ENCODE measurements at places on chromosomes 11 and 22. TPM values are rescaled to one million over a fixed set of nuclear protein-coding genes. Genes with fewer than 3 reads are reported as not detected.

DNA sequence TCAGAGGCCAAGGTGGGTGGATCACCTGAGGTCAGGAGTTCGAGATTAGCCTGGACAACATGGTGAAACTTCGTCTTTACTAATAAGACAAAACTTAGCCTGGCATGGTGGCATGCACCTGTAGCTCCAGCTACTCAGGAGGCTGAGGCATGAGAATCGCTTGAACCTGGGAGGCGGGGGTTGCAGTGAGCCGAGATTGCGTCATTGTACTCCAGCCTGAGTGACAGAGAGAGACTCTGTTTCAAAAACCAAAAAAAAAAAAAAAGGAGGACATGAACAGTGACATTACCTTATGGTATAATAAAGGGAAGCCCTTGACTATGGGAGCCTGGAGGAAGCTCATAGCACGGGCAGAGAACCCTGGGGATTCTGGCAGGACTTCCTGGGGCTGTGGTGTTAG is 16.5 kb upstream of the PLEKHB1 start:
- DNase-seq: no peak

GRCh38 chr11:85947431-85948272 is 92.5 kb downstream of the CCDC83 start:
- peak; percentile 22 for DNase-seq

DNA sequence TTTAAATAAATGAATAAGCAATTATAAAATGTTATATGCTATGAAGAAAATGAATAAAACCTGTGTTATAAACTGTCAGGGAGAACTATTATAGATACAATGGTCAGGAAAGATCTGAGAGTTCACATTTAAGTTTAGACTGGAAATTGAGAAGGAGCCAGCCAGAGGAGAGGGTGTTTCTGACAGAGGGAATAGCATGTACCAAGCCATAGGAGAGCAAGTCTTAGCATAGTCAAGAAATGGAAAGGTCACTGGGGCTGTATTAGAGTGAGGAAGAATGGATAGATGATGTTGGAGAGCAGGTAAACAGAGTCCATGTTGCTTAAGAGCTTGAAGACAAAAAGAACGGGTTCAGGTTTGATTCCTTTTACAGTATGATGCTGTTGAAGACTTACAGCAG is 87.4 kb downstream of the FAM83F start:
- no peak for DNase-seq

GRCh38 chr11:17779861-17780594 is 45.4 kb downstream of the KCNC1 start:
- DNase-seq: no peak

- no peak for DNase-seq
Measured at GRCh38 chr22:49803134-49803533, 24.5 kb downstream of the BRD1 start.

DNA sequence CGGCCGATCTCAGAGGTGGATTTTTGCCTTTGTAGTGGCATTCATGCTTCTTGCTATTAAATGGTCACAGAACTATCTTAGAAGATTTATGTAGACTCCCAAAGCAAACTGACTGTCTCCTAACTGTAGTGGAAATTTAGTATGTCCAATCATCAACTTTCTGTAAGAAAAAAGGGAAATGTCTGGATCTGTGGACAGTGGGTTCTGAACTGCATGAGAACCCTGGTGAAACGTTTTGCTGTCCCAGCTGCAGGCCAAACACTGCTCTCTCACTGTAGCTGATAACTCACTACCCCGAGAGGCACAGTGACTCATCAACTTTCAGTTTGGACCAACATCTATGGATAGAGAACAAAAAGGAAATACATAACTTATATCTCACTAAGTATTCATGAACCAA is 387.1 kb downstream of the SOX6 start:
- DNase-seq: peak; percentile 84

- peak; percentile 85 for DNase-seq
Measured at GRCh38 chr11:44634401-44635281, 69.2 kb downstream of the CD82 start.

Gene RHBDD3
- 14.1 TPM for total RNA-seq

DNA sequence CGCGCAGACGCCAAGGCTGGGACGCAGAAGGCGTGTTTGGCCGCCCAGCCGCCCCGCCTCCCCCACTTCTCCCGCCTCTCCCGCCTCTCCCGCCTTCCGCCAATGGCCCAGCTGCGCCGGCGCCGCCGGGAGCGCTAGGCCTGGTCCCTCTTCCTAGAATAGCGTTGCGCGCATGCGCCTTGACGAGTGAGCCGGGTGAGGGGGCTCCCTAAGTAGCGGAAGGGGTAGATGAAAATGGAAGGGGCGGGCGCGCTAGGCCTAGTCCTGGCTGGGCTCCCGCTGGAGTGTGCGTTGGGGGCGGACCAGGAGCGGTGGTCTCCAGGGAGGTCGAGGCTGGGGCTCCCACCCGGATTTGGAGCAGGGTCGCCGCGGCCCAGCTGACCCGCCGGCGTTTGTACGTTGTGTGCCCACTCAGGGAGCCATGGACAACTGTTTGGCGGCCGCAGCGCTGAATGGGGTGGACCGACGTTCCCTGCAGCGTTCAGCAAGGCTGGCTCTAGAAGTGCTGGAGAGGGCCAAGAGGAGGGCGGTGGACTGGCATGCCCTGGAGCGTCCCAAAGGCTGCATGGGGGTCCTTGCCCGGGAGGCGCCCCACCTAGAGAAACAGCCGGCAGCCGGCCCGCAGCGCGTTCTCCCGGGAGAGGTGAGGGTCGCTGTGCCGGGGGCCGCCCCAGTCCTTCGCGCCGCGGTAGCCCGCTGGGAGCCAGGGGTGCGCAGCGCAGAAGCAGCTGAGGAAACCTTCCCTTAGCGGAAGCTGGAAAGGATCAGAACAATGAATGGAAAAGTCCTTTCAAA is at the start of gene AKIP1:
Gene AKIP1, plus strand, starts transcription at position 161 of the 795 bp plus-strand sequence. Its CDS starts 261 bp downstream, at position 422.
- peak; percentile 96 for DNase-seq

- no peak for DNase-seq
Measured at GRCh38 chr11:133660202-133660568, 127.9 kb upstream of the OPCML start.

- DNase-seq: no peak
Measured at GRCh38 chr11:126456089-126456488, 100.6 kb downstream of the ST3GAL4 start.

Gene OR51B2
- not detected for total RNA-seq

Gene CYTH4
- total RNA-seq: under 0.01 TPM

Gene PIWIL4
- total RNA-seq: 0.79 TPM

DNA sequence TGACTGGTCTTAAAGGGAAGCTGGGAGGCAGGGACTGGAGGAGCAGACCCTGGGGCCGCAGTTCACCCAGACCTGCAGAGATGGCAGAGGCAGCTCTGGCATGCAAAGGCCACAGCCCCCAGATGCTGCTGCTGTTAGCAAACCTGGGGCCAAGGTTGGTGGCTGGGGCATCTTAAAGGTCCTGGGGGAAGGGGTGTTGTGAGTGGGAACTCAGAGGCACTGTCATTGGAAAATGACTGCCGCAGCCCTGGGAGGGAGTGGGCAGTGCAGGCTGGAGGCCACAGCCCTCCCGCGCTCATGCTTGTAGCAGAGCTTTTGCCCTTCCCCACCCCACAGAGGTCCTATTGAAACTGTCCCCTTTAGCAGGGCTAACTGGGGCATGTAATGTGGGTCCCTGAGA is 111.8 kb downstream of the CTTN start:
- no peak for DNase-seq

Gene ACTN3
- total RNA-seq: not detected

Gene TOP3B
- total RNA-seq: 12.0 TPM

DNA sequence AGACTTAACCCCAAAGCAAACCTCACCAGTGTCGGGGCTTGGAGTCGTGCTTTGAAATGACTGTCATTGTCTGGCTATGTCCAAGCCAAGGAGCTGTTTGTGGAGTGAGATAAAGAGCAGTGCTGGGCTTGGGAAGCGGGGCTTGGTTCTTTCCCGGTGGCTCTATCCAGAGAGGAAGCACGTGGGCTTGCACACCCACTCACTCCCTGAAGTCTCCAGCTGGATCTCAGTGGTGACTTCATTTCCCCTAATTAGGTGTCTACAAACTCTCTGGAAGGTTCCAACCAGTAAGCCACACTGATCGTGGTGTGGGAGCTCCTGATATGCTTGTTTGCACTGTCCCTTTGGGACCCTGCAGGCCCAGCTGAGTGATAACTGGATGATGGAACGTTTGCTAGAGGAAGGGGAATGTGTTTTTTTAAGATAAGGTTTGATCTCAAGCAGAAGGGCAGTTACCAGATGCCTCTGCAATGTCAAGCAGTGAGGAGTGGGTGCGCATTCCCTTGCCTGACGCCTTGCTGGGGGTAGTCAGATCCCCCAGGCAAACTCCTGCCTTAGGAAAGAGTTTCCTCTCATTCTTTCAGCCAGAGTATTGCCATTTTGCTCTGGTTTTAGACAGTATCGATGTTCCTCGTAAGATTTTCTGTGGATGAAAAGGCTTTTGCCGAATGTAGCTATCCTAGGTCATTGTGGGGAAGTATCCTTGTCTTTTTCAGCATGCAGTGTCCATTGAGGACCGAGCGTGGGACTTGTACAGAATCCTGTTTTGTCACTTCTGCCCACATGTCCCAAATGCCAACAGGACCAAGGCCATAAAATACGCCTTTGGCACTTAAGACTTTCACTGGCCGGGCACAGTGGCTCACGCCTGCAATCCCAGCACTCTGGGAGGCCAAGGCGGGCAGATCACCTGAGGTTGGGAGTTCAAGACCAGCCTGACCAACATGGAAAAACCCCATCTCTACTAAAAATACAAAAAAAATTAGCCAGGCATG is 90.9 kb downstream of the MICAL2 start:
- peak; percentile 98 for DNase-seq

Gene DGCR6
- 0.60 TPM for total RNA-seq

DNA sequence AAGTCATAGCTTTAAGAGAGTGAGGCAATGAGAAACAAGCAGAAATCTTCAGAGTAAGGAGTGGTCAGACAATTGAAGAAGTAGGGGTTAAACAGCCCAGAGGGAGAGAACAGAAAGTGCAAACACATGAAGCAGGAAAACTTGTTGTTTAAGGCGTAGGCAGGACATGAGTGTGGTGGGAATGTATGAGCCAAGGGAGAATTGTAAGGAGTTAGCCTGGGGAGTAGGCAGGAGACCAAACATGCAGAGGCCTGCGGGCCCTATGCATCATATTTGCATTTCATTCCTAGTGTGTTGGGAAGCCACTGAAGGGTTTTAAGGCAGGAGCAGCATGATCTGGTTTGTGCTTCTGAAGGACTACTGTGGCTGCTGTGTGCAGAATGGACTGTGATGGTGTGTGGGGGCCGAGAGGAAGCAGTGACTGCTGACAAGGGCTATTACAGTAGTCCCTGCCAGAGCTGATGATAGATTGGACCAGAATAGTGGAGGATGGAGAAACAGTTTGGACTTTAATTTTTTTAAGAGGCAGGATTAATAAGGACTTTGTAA is 179.9 kb upstream of the C11orf87 start:
- DNase-seq: no peak

All from lung microvascular endothelial cell (primary cell).